ENCODE measurements at places on chromosomes 11 and 22. TPM values are rescaled to one million over a fixed set of nuclear protein-coding genes. Genes with fewer than 3 reads are reported as not detected.

SYCE3 gene
- 3.5 TPM for total RNA-seq

SLC25A18 gene
- total RNA-seq = not detected

SC5D gene
- total RNA-seq = 28.6 TPM

FREY1 gene
- not detected for total RNA-seq

ARAP1 gene
- total RNA-seq = 121 TPM

PITPNM1 gene
- 20.1 TPM for total RNA-seq

PDE3B gene
- total RNA-seq = 4.7 TPM

SDHAF2 gene
- total RNA-seq = 53.7 TPM

PDGFB gene
- total RNA-seq = 4.2 TPM

MYOD1 gene
- total RNA-seq = not detected

MFRP gene
- total RNA-seq = 0.12 TPM

OR4A5 gene
- not detected for total RNA-seq

DGCR8 gene
- 16.5 TPM for total RNA-seq

MAPK8IP2 gene
- total RNA-seq = 0.50 TPM

CRYBB2 gene
- not detected for total RNA-seq

MS4A1 gene
- not detected for total RNA-seq

DGCR6L gene
- 73.9 TPM for total RNA-seq

FAM180B gene
- total RNA-seq = not detected

A4GALT gene
- 33.6 TPM for total RNA-seq

LAYN gene
- total RNA-seq = 4.1 TPM

LUZP2 gene
- 0.06 TPM for total RNA-seq

OR51E1 gene
- total RNA-seq = not detected

OVOL1 gene
- total RNA-seq = not detected

OR52M1 gene
- not detected for total RNA-seq

OR52E6 gene
- not detected for total RNA-seq

EIF3M gene
- total RNA-seq = 436 TPM

TPBGL gene
- 1.8 TPM for total RNA-seq

APOL4 gene
- 4.3 TPM for total RNA-seq

OR52N4 gene
- total RNA-seq = not detected

BUD13 gene
- 6.1 TPM for total RNA-seq

TMEM109 gene
- 59.8 TPM for total RNA-seq

APLNR gene
- total RNA-seq = 2.1 TPM

CNTF gene
- 0.73 TPM for total RNA-seq

XKR3 gene
- 0.05 TPM for total RNA-seq

CATSPERZ gene
- not detected for total RNA-seq

ATL3 gene
- 71.4 TPM for total RNA-seq

LARGE2 gene
- total RNA-seq = not detected

MCHR1 gene
- total RNA-seq = not detected

TMEM9B gene
- total RNA-seq = 27.1 TPM

TMEM191C gene
- total RNA-seq = not detected

GRAP2 gene
- not detected for total RNA-seq

NRIP3 gene
- total RNA-seq = 0.34 TPM

INTS4 gene
- 15.6 TPM for total RNA-seq

PLA2G6 gene
- total RNA-seq = 12.3 TPM

HTR3A gene
- total RNA-seq = not detected

OR8J1 gene
- total RNA-seq = not detected

LDHAL6A gene
- not detected for total RNA-seq

DNAJB7 gene
- total RNA-seq = not detected

THRSP gene
- 0.78 TPM for total RNA-seq

MAJIN gene
- total RNA-seq = not detected

RELT gene
- 1.00 TPM for total RNA-seq

CPSF7 gene
- 21.5 TPM for total RNA-seq

OR8A1 gene
- not detected for total RNA-seq

RTN4RL2 gene
- total RNA-seq = 2.7 TPM

ABCC8 gene
- total RNA-seq = not detected

All from cardiac ventricle fibroblast (primary cell).